Stimulated activated CD8-positive, alpha-beta memory T cell treated with anti-CD3 and anti-CD28 coated beads, Interleukin-12 subunit alpha, Interleukin-12 subunit beta, amount 100 ng/mL, for 4 hours (primary cell): ENCODE measurements at places on chromosomes 7 and 10.

GRCh38 chr10:80196270-80196949 lies 8.9 kb downstream of the ANXA11 start:
- peak; percentile 45 for DNase-seq

GRCh38 chr7:9231630-9232121 lies 798.3 kb downstream of the NXPH1 start:
- DNase-seq: no peak

DNA sequence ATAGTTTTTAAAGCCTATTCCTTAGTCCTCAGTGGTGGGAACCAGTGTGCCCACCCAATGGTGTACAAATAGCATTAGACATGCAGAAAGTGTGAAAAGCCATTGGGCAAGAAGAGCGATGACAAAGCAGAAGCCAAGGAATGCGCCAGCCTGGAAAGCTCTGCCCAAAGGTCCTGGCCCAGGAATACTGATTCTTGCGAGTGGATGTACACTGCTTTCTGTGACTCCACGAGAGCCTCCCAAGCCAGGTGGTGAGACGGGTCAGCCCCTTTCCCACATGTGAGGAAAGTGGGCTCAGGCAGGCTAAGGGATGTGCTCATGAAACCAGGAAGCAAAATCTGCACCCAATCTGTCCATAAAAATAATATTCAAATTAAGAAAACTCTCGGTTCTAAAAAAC lies 106.6 kb downstream of the ADCY1 start:
- no peak for DNase-seq

GRCh38 chr10:100899171-100899570 lies 13.6 kb upstream of the SLF2 start:
- no peak for DNase-seq

- DNase-seq: no peak
Observed at GRCh38 chr7:71348821-71349681, 217.1 kb downstream of the GALNT17 start.

DNA sequence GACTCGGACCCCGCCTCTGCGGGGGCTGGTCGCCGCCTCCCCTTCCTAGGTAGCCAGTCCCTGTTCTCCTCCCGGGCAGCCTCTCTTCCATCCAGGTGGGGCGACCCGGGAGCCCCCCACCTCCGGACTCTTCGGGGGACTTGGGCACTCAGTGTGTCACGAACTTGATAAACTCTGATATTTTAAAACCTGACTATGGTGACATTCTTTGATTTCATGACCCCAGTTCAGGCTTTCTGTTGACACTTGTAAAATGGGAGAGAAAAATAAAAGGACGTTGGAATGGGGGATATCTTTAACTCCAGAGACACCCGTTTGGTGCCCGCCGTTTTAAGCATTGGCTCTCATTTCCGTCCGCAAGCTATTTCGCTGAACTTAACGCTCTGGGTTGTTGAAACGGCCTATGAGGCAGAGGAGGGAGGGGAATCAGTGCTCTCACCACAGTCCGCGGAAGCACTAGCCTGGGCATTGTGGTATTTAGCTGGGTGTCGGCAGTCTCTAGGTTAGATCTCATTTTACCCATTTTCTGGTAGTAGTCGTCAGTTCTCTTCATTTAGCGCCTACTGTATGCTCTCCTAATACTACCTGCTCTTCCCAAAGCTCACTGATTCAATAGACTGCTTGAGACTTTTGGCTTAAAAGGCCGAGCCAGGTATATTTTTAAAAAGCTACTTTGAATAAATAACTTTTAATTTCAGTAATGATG lies 738 bp downstream of the VPS26A start:
- peak; percentile 22 for DNase-seq

GRCh38 chr7:31958226-31958625 lies 112.0 kb downstream of the PDE1C start:
- DNase-seq: no peak

DNA sequence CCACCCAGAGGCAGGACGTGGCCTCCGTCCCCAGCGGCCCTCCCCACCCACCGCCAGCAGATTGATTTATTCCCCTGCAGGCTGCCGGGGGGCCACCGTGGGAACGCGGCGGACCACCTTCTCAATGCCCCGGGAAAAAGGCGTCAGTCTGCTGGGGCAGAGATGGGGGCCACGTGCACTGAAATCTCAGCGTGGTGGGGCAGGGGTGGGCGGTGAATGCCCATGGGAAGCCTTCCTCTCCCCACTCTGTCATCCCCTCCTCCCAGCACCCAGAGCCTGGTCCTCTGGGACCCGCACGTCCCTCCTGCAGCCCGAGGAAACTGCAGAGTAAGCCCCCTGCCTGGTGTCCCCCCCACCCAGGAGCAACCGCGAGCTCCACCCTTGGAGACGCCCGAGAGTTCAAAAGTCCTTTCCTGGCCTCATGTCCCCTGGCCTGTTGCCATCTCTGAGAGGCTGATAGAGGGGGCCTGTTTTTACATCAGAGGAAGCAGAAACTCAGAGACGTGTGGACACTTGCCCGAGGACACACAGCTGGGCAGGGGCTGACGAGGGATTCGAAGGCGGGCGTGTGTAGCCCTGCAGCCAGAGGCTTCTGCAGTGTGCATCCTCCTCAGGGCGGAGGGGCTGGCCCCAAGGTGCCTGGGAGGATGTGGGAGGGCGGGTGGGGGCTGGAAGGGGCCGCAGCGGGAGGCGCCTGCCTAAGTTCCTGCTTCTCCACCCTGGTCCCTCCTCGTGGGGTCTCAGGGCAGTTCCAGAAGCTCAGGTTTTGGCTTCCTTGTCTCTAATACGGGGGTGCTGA lies 21.8 kb downstream of the UNCX start:
- no peak for DNase-seq

DNA sequence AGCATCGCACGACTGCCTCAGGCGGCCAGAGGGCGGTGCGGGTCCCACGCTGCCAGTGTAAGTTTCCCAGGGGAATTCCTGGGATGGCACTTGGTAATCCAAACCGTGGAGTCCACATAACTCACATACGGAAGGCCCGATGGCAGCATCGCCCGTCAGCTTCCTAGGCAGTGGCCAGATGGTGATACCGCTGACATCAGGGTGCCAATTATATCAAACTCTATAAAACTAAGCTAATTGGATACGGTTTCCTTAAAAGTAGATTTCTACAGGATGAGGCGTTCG lies 189.8 kb downstream of the CELF2 start:
- no peak for DNase-seq

GRCh38 chr7:604884-605531 lies 85.4 kb upstream of the PDGFA start:
- DNase-seq: no peak

DNA sequence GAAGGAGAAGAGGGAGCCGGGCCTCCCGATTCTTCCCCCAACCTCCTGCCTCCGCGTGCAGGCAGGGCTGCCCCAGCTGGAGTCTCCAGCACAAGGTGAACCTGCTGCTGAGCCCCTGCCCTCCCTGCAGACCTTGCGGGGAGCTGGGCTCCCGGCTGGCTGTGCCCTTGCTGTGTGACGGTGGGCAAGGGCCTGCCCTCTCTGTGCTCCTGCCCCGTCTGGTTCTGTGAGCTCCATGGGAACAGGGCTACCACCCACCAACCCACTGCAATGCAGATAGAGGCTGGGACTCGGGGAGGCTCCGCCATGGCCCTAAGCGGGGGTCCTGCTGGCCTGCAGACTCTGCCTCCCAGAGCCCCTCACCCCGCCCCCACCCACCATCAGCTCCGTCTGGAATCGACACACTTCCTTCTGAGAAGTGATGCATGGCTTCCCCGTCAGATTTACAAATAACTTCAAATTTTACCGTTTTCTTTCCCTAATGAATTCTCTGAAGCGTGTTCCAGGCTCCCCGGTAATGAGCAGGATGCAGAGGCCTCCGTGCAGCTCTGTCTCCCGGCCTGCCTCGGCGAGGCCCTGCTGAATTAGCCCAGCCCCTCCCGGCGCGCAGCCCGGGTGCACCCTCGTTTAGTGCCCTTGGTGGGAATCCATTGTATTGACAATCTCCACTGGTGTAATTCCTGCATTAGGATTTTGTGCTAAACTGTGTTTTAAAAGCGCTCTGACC lies 111.0 kb downstream of the MICALL2 start:
- DNase-seq: no peak

- no peak for DNase-seq
Observed at GRCh38 chr7:134779741-134780065, 269 bp downstream of the CALD1 start.

- no peak for DNase-seq
Observed at GRCh38 chr10:71631007-71631861, 88.3 kb downstream of the C10orf105 start.

DNA sequence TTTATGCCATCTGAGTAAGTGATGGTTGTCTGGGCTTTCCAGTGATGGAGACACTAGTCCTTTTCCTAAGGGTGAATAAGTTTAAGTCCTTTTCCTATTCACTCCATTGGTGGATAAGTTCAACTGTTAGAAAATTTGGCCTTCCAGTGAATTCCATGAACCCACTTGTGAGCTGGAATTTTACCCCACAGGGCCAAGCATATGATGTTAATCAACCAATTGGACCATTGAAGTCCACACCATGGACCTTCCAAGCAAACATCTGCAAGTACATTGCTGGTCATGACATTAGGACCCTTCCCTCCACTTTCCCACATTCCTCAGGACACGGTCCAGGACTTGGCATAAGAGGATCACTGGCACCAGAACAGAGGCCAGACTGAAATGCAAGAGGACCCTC lies 381.4 kb downstream of the RPS24 start:
- DNase-seq: no peak

GRCh38 chr7:17320657-17321056 lies 22.2 kb downstream of the AHR start:
- DNase-seq: no peak

DNA sequence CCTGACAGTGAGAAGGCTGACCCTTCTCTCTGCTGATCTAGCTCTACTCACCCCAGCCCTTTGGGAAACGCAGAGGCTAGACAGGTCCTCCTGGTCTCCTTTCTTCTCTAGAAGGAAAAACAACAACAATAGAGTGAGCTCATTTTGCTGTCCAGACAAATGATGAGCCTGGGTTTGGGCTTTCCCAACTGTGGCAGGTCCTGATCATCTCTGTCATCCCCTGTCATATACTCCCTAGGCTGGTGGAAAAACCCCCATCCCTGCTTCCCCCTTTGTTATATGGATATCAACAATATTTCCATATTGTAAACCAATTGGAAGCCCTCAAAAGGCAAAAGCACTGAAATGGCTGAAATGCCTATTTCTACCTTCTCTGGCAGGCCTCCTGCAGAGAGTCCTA lies 9.2 kb upstream of the DDIT4 start:
- no peak for DNase-seq

DNA sequence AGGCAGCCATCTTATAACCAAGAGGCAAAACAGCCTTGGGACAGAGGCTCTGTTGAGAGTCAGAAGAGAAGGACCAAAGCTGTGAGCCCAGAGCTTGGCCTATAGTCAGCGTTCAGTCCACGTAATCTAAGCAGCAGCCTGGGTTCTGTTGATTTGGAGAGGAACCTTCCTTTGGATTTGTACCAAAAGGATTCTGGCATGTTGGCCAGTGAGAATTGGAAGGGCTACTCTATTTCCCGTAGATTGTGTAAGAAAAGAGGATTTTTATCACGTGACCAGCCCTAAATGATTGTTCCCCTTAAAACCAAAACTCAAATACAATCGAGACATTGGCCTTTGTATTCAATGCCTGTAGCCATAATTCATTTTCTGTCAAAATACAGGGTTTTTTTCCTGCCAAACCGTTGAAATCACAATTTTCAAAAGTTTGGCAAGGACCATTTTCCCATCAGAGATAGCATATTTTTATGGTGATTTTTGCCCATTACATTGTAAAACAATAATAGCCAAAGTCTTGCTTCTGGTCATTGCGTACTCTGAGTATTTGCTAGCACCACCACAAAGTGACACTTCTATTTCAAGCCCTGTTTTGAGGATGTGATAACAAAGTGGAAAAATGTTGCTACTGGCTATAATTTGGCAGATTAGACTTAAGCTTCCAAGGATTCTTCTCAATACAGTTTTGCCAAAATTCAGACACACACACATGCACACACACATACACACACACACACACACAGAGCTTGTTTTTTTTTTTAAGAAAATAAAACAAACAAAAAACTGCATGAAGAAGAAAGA lies 23.1 kb upstream of the BMPER start:
- no peak for DNase-seq

- DNase-seq: no peak
Observed at GRCh38 chr10:17219024-17219423, 9.0 kb upstream of the VIM start.

- DNase-seq: no peak
Observed at GRCh38 chr7:49398746-49399145, 374.7 kb upstream of the VWC2 start.

GRCh38 chr10:89371079-89371478 lies 6.8 kb upstream of the IFIT1B start:
- no peak for DNase-seq

GRCh38 chr10:18294633-18295032 lies 154.4 kb downstream of the CACNB2 start:
- DNase-seq: no peak

GRCh38 chr7:120931243-120931642 lies 19.3 kb upstream of the ING3 start:
- no peak for DNase-seq

DNA sequence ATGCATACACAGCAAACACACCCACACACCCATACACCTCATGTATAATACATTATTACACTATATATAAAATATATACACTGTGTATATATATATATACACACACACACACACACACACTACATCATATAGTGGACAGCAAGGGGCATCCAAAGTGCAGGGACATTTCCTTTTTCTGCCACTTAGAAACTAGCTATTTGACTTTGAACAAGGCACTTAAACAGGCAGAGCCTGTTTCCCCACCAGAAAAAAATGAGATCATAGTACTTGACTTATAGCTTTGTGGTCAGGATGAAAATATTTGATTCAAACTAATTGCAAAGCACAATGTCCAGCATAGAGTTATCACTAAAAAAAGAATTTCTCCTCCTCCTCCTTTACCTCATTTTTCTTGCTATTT lies 254.3 kb upstream of the NPVF start:
- DNase-seq: no peak

DNA sequence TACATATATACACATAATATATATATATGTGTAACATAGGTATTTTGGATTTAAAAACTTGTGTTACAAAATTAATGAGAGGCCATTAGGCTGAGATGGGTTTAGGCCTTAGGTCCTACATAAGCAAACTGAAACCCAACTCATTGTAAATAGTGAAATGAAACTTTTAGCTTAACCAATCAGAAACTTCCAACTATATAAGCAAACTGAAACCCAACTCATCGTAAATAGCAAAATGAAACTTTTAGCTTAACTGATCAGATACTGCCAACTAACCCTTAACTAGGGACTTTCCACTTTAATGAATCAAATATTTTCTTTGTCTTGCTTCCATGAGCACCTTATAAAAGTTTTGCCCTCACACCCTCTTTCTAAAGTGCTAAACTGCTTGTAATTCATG lies 17.3 kb upstream of the SAMD9L start:
- DNase-seq: no peak

- no peak for DNase-seq
Observed at GRCh38 chr10:127563718-127564553, 14.8 kb downstream of the NPS start.
